Adipocyte (in vitro differentiated cells): ENCODE measurements at places on chromosomes 2 and 18.
A peak's percentile ranks its signal among the peaks of the same experiment; 100 is the strongest.

DNA sequence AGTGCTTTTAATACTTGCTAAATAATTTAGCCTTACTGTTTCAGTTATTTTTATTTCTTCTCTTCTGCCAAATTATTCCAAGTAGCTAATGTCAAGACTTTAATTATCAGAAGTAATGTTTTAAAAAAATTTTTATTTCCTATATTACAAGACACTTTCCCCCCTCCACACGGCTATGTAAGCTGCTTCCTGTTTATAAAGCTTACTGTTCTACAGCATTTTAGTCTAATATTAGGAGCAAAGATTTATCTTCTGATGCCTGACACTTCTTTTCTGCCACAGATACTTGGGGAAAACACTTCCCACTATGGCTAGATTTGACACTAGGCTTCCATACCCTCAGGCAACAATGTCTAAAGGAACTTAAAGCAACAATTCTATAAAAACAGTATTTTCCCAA, 62.3 kb downstream of the ROCK1 start:
- no peak for DNase-seq

GRCh38 chr2:163800951-163801381, 65.2 kb upstream of the FIGN start:
- peak; percentile 50 for DNase-seq

- no peak for DNase-seq
Measured at GRCh38 chr2:181124497-181124896, 144.1 kb downstream of the UBE2E3 start.

DNA sequence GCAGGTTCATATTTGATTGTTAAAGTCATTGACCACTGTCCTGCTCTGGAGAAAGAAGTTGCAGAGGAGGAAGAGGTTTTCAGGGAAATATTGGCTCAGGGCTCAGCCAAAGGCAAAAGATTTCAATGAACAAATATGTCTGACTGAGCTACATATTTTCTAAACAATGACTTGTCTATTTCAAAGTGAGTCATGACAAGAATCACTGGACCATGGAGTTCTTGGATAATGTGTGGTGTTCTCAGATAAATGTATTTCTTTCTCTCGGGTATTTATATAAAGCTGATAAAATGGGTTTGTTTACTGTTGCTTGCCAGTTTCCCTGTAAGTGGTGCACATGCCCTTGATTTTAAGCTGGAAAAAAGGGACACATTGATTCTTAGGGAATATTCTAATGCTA, 34.3 kb upstream of the RMP24 start:
- peak; percentile 59 for DNase-seq
